ENCODE measurements at places on chromosomes 12 and 14.

- no peak for DNase-seq
Measured at GRCh38 chr12:1851151-1851701, 30.9 kb downstream of the LRTM2 start.

DNA sequence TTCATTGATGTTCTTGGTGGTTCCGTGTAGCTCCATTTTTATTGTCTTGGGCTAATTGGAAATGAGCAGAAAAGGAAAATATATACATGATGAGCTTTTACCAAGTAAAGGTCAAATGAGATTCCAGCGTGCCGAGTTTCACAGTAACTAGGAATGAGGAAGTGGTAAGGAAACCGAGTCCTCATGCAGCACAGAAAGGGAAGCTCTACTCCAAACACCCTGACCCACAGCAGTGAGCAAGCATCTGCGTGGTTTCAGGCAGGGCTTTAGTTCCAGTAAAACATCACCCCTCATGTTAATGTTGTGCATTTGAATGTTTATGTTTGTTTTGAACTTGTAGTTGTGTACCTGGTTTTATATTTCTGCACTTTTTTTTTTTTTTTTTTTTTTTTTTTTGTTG, 208.0 kb downstream of the SLC41A2 start:
- DNase-seq = no peak

DNA sequence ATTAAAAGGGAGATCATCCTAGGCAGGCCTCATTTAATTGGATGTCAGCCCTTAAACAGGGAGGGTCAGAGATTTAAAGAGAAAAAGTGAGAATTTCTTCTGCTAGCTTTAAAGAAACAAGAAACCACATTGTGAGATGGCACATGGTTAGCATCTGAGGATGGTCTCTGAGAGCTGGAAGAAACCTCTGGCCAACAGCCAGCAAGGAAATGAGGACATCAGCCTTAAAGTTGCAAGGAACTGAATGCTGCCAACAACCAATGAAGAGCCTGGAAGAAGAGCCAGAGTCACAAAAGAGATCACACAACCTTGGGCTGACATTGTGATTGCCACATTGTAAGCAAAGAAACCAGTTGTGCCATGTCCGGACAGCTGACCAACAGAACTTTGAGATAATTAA, 17.5 kb upstream of the FAR2 start:
- DNase-seq = no peak

- DNase-seq = peak; percentile 3
Measured at GRCh38 chr14:59055439-59056045, 132.9 kb upstream of the DAAM1 start.

DNA sequence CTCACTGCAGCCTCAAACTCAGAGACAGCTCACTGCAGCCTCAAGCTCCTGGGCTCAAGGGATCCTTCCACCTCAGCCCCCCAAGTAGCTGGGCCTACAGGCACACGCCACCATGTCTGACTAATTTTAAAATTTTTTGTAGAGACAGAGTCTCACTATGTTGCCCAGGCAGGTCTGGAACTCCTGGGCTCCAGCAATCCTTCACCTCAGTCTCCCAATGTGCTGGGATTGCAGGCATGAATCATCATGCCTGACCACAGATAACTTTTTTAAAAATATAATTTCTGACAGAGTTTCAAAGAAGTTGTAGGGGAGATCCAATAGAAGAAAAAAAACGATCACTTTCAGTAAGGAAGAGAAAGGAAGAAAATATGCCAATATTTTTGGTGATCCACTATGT, 189.7 kb upstream of the CDKN3 start:
- no peak for DNase-seq

DNA sequence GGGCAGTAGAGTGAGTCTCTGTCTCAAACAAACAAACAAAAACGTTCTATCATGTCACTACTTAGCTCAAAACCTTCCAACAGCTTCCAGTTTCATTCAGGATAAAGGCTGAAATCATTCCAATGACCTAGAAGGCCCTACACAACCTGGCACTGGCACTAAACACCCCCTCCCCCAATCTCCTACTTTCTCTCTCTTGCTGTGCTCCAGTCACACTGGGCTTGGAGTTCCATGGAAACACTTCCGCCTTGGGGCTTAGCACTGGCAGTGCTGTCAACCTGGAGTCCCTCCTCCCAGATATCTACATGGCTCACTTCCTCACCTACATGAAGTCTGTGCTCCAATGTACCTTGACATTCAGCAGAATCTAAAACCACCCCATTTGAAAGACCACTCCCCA, 65.0 kb upstream of the SINHCAF start:
- no peak for DNase-seq

DNA sequence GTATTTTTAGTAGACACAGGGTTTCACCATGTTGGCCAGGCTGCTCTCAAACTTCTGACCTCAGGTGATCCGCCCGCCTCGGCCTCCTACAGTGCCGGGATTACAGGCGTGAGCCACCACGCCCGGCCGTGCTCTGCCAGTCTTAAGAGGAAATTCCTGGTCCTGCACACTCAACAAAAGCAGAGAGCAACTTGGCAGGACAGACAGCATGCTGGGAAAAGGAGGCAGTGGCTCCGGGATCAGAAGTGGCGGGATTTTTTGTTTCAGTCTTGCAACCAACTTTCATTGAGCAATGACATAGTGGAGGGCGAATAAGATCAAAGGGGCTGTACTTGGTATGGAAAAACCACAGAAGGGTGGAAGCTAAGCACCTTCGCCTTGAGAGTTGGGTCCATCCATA, 2.1 kb downstream of the CKAP4 start:
- DNase-seq = no peak

- DNase-seq = no peak
Measured at GRCh38 chr12:3047961-3048360, 29.2 kb upstream of the TSPAN9 start.

DNA sequence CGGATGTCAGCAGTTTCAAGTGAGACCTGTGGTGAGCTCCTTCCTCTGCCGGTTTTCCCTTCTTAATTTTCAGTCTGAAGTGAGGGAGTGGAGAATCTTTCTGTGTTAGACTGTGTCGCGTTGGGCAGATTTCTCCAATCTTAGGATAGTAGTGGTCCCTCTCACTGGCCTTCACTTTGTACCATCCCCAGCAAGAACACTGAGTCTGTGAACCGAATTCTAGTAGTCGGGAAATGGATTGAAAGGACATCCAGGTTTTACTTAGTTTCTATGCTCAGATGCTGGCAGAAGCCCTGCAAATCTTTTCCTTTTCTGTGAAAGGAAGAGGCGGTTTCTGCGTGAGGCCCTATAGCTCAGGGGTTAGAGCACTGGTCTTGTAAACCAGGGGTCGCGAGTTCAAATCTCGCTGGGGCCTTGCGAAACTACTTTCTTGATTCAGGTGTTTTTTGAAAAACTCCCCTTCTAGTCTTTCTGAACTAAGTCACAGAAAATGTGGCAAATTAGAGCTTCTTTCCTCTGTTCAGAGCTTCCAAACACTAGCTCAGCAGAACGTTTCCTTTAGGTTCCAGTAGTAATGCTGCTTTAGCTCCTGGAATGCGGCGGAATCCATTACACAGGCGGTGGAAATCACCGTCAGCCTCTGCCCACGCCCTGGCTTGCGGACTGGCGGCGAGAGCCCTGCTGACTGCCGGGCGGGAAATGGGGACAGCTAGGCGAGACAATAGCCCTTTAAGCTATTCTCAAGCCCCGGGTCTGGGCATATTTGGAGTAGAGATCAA, 2.8 kb upstream of the RNASE4 start:
- peak; percentile 59 for DNase-seq

GRCh38 chr14:77212943-77213678, 31.5 kb downstream of the TMEM63C start:
- DNase-seq = peak; percentile 35

- no peak for DNase-seq
Measured at GRCh38 chr12:107368586-107368985, 275.2 kb upstream of the CRY1 start.

DNA sequence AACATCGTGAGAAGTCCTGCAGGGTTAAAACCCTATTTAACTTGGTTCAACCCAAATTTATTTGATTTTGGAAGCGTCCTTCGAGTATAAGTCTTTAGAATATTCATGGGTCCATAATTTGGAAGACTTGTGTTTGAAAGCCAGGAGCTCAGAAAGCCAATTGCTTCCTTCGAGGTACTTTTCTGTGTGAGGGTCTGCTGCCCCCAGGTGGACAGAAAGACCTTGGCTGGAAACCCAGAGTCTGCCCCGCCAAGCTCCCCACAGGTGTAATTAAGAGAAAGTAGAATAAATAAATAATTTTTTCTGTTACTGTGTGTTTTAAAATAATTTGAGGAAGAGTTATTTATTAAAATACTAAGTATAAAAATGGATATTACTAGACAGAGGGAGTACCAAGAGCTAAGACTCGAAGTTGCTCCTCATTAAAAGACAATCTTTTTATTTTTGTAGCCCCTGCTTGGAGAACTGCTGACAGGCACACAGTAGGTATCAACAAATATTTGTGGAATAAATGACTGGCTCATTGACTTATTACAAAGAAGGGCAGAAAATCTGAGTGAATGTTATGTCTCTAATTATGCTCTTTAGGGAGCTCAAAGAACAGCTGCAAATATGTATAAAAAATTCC, 105.8 kb downstream of the PAH start:
- DNase-seq = no peak

GRCh38 chr14:94769391-94770250, at the start of gene GSC:
GSC (minus strand) TSS chr14:94770113; CDS start chr14:94770015, 98 bp downstream.
- no peak for DNase-seq

- no peak for DNase-seq
Measured at GRCh38 chr14:59281609-59282377, 93.3 kb downstream of the DAAM1 start.

GRCh38 chr14:63764620-63765139, 36.8 kb upstream of the SGPP1 start:
- no peak for DNase-seq

GRCh38 chr12:124874988-124875802, 11.5 kb upstream of the SCARB1 start:
- no peak for DNase-seq

DNA sequence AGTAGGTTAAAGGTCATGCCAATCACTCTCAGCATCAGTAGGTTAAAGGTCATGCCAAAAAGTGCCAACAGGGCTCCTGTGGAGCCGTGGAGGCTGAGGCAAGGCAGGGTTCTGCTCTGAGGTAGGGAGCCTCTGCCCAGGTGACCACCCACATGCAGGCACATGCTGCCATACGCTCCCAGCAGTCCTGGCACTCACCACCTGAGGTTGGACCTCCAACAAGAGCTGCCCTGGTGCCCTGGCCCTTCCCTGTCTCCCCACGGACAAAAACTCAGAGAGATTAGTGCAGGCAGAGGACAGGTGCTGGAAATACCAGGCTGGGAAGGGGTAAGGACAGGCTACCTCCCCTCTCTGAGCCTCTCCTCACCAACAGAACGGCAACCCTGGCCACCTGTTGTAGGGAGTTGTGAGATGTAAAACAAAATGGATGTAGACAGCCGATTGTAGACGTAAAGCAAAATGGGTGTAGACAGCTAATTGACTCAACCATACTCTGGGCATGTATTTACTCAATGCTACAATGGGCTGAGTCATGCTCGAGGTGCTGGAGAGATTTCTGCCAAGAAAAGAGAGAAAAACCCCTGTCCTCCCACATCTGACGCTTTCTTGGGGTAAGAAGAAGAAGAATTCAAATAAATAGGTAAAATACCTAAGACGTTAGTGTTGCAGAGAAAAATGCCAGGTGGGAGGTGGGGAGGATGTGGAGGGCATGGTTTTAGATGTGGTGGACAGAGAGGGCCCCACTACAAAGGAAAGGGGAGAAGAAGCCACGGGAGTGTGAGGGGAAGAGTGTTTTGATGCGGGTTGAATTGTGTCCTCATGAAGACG, 32.4 kb downstream of the LTBP2 start:
- DNase-seq = no peak

GRCh38 chr14:51648296-51648695, 3.4 kb upstream of the FRMD6 start:
- no peak for DNase-seq

GRCh38 chr12:54299515-54300224, 1.1 kb downstream of the NFE2 start:
- no peak for DNase-seq

DNA sequence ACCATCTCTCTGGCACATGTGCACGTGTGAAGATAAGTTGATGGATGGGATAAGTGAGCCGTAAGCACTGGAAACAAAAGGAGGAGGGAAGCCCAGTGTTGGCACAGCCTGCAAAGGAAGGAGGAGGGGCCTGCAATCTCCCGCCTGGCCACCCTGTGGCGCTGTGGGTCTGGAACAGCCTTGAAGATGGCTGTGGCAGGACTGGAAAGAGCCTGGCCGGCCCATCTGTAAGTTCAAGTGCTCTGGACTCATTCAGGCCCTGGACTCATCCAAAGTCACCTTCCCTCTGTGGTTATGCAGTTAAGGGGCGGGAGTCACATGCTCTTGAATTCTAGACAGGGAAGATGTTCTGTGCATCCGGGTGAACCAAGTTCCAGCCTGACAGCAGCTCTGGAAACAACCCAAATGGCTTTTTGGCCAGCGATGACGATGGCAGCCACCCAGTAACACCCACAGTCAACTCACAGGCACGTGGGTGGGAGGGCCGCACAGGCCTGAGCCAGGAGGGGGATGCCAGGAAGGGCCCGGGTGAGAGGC, 50.4 kb downstream of the CHGA start:
- DNase-seq = peak; percentile 82
